ENCODE measurements at places on chromosomes 6 and 20. TPM values are rescaled to one million over a fixed set of nuclear protein-coding genes. Genes with fewer than 3 reads are reported as not detected.

Gene C20orf204
- 0.12 TPM for total RNA-seq

Gene GPLD1
- total RNA-seq = not detected

Gene SPDEF
- not detected for total RNA-seq

Gene RGS17
- total RNA-seq = 2.0 TPM

Gene SLC4A11
- 1.4 TPM for total RNA-seq

Gene BTNL2
- not detected for total RNA-seq

Gene POU3F2
- total RNA-seq = not detected

Gene CLPSL1
- not detected for total RNA-seq

Gene ELOVL4
- total RNA-seq = 7.7 TPM

Gene PMEPA1
- total RNA-seq = 1.7 TPM

Gene PTCHD4
- total RNA-seq = 2.5 TPM

Gene BICRAL
- 6.0 TPM for total RNA-seq
